Mesothelial cell of epicardium (in vitro differentiated cells): ENCODE measurements at places on chromosomes 7 and 10. TPM values are rescaled to one million over a fixed set of nuclear protein-coding genes. Genes with fewer than 3 reads are reported as not detected.

GRCh38 chr7:7867846-7868571 is 100.6 kb upstream of the GLCCI1 start:
- H3K4me3 ChIP-seq = no peak overlapping the region
- H3K36me3 ChIP-seq = no peaks in the 10 kb centered on the region
- H3K4me1 ChIP-seq = peaks cover 2% of the 10 kb centered on the region
- H3K27ac ChIP-seq = no peak overlapping the region
- no peak for DNase-seq
- H3K27me3 ChIP-seq = no peaks in the 10 kb centered on the region

GRCh38 chr7:311796-312195 is 21.8 kb downstream of the FOXL3 start:
- no peak overlapping the region for H3K27ac ChIP-seq
- no peaks in the 10 kb centered on the region for H3K36me3 ChIP-seq
- peaks cover 12% of the 10 kb centered on the region for H3K4me1 ChIP-seq
- no peak for DNase-seq
- H3K27me3 ChIP-seq = peaks cover 58% of the 10 kb centered on the region

DNA sequence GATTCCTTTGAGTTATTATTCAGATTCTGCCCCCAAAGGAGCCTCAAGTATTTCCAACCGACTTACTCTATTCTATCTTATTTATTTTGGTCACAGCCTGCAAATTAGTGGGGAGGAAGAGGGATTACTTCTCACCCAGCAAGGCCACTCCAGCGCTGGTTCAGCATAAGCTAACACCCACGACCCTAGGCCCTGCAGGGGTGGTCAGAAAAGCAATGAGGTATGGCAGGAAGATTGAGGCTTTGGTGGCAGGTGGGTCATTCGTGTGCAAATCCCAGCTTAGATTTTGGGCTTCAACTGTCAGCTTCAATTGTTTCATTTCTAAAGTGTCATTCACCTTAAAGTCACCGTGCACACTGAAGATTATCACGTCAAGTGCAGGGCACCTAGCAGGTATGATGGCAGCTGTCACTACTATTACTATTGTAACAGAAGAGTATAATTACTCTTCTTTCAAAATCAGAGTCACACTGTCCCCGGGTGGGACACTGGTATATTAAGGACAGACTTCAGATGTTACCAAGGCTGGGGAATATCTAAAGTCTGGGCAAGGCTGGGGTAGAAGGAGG is 48.8 kb upstream of the OPTN start:
- H3K27me3 ChIP-seq = peaks cover 9% of the 10 kb centered on the region
- H3K27ac ChIP-seq = no peak overlapping the region
- no peak for DNase-seq
- H3K36me3 ChIP-seq = no peaks in the 10 kb centered on the region
- no peaks in the 10 kb centered on the region for H3K4me1 ChIP-seq

DNA sequence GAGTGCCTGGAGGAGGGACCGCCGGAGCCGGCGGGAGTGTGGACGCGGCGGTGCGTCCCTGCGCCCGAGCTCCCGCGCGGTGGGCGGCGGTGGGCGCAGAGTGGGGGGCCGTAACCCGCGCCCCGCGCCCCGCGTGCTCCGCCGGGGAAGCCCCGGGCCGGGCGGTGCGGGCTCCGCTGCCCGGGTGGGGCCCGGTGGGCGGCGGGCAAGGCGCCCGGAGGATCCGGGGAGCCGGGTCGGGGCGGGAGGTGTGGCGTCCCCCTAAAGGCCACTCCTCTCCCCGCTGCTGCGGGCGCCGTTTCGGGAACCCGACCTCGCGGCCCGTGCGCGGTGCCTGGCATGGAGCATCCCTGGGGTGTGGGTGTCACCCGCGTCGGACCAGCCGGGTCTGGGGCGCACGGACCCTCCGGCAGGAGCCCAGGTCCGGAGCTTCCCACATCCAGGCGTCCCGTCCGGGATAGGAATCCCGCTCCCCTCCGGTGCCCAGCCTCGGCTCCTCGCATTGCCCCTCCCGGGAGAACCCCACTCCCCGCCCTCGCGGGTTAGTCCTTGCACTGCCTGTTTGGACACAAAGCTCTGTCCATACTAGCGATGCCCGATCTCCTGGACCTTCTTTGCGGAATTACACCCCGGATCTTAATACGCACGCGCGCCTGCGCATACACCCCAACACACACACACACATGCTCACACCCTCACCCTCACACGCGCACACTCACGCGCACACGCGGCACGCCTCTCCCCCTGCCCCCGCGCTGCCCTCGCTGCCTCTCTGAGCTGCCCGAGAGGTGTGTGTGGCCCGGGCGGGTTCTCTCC is 723 bp downstream of the MTURN start:
- H3K27me3 ChIP-seq = peaks cover 6% of the 10 kb centered on the region
- H3K36me3 ChIP-seq = no peaks in the 10 kb centered on the region
- peak; percentile 28 for DNase-seq
- H3K4me1 ChIP-seq = peaks cover 13% of the 10 kb centered on the region

DNA sequence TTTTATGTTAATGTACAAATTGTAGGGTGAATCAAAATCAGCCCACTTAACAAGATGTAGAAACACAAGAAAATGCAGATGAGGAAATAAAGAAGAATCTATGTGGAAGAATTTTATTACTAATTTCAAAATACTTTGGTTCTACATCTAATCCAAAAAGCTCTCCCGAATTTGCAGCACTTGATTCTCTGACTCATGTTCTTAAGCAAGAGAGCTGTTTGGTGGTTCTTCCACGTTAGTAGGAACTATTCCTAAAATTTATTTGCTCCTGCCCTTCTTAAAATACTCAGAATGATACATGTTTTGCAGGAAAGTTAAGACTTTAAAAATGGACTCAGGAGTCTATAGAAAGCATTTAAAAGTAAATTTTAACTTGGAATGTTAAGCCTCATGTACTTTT is 91.8 kb downstream of the ZMYND11 start:
- peaks cover 3% of the 10 kb centered on the region for H3K36me3 ChIP-seq
- H3K4me1 ChIP-seq = peaks cover 19% of the 10 kb centered on the region

- H3K4me3 ChIP-seq = no peak overlapping the region
- no peak for DNase-seq
- no peaks in the 10 kb centered on the region for H3K36me3 ChIP-seq
- H3K27ac ChIP-seq = no peak overlapping the region
- no peaks in the 10 kb centered on the region for H3K4me1 ChIP-seq
- H3K27me3 ChIP-seq = peaks cover 17% of the 10 kb centered on the region
Observed at GRCh38 chr7:39321909-39322498, 244.2 kb upstream of the YAE1 start.

- no peak for DNase-seq
- H3K36me3 ChIP-seq = no peaks in the 10 kb centered on the region
- H3K4me3 ChIP-seq = no peak overlapping the region
Observed at GRCh38 chr10:14433147-14433546, 102.4 kb upstream of the FRMD4A start.

DNA sequence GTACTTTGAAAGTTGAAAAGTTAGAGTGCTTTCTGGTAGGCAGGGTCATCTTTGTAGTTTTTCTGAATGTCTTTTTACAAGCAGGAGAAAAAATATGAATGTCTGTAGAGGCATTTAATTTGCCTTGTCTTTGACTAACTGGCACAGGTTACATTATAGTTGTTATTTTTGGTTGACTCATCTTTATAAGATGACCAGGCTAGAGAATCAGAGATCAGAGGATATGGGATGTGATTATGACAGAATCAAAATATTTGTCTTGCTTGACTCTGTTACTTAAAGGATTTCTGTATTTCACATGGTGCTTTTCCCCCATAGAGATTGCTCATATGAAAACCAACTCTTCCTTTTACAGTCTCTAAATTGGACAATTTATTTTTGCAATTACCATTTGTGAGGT is 2.4 kb downstream of the ZMYND11 start:
- H3K27me3 ChIP-seq = no peaks in the 10 kb centered on the region
- peak overlapping the region; percentile 14 for H3K27ac ChIP-seq
- H3K4me3 ChIP-seq = no peak overlapping the region
- peaks cover 61% of the 10 kb centered on the region for H3K4me1 ChIP-seq

- H3K4me1 ChIP-seq = peaks cover 15% of the 10 kb centered on the region
- no peaks in the 10 kb centered on the region for H3K36me3 ChIP-seq
- peak overlapping the region; percentile 20 for H3K27ac ChIP-seq
- H3K27me3 ChIP-seq = no peaks in the 10 kb centered on the region
Observed at GRCh38 chr10:5658871-5659618, 7.3 kb downstream of the ASB13 start.

C10orf53 gene
- total RNA-seq = not detected in 3 replicates
